Vagina (tissue), 2 donors: ENCODE measurements at places on chromosomes 6 and 20. TPM values are rescaled to one million over a fixed set of nuclear protein-coding genes. Genes with fewer than 3 reads are reported as not detected.

TINAG gene
- not detected for total RNA-seq

MYCT1 gene
- 8.3 TPM for total RNA-seq

OOEP gene
- total RNA-seq = not detected

FAM162B gene
- 19.6 TPM for total RNA-seq

PMEPA1 gene
- total RNA-seq = 11.3 TPM

PLEKHG1 gene
- total RNA-seq = 38.5 TPM

SMLR1 gene
- not detected for total RNA-seq

STMND1 gene
- not detected for total RNA-seq

MAK gene
- 0.25 TPM for total RNA-seq

STX16 gene
- 49.4 TPM for total RNA-seq
